ENCODE measurements at places on chromosomes 13 and 19.
A peak's percentile ranks its signal among the peaks of the same experiment; 100 is the strongest.

GRCh38 chr13:32936716-32937115 lies 79.5 kb upstream of the KL start:
- DNase-seq: no peak

DNA sequence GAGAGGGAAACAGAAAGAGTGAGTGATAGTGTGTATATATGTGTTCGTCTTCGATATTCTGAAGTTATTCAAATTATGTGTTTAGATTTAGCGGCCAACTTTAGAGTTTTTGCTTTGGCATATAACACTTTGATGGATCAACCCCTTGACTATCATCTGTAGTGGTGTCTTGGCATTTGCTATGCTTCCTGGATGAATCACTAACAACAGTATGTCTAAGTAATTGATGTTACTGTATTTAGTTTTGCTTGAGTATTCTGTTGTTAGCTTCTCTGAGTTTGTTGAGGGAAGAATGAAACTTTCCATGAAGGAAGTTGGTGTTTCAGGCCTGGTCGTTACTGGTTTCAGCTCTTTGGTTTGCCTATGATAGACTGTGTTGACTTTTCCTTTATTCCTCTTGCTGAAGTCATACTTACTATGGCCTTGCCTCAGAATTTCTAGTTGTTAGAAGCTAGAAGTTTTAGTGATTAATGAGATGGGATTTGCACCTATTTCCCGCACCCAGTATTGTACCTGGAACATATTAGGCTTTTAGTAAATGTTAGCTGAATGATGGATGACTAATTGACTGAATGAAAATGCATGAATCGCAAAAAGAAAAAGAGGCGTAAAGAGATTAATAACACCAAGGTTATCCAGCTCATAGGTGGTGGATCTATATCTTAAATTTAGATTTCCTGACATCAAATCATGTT lies 20.7 kb downstream of the NDFIP2 start:
- DNase-seq: peak; percentile 44

DNA sequence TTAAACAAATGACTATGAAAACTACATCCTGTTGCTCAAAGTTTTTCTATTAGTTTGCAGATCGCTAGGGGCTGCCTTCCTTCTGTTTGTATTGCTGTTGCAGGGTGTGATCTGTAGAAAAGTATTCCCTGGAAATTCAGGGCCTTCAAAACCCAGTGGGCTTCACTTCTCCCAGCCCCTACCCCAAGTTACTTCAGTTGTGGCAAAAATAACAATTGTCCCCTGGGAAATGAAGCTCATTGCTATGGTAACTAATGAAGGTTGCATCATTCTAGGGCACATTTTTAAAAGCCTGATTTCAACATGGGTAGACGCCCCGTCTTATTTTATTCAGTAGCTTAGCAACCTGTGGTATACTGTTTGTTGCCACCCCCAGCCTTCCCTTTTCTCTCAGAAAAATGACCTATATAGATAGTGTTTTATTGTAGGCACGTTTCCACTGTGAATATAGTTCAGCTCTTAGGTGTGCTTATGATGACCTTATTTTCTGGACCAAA lies 60.9 kb downstream of the WDFY2 start:
- peak; percentile 70 for DNase-seq

DNA sequence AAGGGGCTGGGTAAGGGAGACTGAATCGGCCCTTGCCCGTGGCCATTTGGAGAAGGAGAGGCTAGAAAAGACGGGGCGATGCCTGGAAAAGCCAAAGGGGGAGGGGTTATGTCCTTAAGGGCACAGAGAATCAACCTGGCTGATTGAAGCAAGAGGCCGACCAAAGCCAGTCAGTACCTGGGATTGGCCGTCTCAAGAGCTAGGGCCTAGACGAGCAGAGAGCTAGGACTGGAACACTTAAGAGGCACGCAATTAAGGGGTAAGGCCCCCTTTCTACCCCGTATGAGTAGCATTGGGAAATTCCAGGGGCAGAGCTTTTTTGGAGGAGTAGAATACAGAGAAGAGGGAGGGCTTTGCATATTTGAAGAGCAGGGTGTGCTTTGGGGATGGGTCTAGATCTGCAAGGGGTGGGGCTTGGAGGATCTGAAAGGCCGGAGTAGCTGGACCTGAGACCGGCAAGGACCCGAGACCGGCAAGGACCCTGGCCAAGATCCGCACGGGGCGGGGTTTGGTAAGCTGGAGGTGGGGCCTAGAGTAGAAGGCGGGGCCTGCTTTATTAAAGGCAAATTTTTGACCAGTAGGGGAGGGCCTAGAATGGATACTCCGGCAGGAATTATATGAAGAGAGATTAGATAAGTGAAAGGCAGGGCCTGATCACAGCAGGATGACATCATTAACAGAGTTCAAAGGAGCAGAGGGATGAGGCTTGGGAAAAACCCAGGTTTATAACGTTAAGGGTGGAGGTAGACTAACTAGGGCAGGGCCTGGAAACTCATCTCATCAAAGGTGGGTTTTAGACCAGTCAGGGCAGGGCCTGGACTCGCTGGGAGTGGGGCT lies 10.7 kb upstream of the CACNG6 start:
- DNase-seq: peak; percentile 42

DNA sequence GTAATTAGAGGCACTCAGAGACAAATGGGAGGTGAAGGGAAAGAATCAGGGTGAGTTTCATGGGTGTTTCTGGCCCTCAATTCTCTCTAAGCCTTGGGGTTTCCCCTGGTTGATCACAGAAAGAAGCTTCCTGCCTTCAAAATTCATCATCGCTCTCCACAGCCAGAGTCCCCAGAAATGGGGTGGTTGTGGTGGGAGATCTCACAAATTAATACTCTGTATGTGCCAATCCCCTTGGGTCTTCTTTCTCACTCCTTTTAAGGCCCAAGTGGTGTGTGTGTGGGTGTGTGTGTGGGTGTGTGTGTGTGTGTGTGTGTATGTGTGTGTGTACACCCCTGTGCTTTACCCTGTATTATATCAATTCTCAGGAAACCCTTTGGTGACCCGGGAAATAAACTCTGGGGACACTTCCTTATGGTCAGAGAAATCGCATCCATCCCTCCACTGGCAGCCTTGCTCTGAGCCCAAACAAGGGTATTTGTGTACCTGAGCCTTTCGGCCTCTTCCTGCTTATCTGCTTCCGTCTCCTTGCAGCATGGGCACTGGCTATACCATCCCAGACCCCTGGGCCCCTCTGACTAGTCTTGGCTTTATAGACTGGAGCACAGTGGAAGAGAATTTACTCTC lies 2.8 kb upstream of the FCGBP start:
- no peak for DNase-seq

- no peak for DNase-seq
Observed at GRCh38 chr13:71399631-71400215, 467.3 kb downstream of the DACH1 start.

- no peak for DNase-seq
Observed at GRCh38 chr19:12137221-12137940, 2.8 kb downstream of the ZNF20 start.

- no peak for DNase-seq
Observed at GRCh38 chr19:55485439-55486011, 537 bp downstream of the NAT14 start.

DNA sequence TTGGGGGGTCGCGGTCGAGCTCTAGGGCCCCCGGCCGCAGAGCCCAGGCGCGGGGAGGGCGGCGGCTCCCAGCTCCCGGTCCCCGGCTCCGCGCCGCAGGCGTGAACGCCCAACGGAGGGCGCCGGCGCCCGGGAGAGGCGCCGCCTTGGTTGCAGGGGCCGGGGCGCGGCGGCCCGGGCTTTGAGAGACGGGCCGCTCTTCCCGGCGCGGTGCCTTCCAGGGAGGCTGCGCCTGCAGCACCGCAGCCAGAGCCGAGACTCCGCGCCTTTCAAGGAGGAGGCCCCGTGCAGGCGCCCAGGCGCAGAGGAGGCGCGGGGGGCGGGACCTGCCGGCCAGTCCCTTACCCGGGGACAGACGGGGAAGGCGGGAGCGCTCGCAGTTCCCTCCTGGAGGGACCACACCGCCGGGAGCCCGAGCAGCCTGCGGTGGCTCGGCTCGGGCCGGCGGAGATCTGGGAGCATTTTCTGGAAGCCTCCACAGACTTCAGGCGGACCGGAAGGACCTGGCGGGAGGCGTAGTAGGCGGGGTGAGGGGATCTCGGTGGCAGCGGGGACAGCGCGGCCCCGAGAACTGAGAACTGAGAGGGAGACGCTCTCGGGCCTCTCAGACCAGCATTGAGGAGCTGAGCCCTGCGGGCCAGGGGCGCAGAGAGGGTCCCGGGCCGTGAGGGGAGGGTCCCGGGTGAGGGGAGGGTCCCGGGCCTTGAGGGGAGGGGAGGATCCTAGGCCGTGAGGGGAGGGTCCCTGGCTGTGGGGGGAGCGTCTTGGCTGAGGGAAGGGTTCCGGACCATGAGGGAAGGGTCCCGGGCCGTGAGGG lies 25.5 kb upstream of the MCF2L start:
- DNase-seq: peak; percentile 46

GRCh38 chr13:75830842-75831241 lies 194.7 kb downstream of the LMO7 start:
- peak; percentile 85 for DNase-seq

GRCh38 chr13:40165316-40165932 lies 501.0 kb downstream of the FOXO1 start:
- DNase-seq: no peak

DNA sequence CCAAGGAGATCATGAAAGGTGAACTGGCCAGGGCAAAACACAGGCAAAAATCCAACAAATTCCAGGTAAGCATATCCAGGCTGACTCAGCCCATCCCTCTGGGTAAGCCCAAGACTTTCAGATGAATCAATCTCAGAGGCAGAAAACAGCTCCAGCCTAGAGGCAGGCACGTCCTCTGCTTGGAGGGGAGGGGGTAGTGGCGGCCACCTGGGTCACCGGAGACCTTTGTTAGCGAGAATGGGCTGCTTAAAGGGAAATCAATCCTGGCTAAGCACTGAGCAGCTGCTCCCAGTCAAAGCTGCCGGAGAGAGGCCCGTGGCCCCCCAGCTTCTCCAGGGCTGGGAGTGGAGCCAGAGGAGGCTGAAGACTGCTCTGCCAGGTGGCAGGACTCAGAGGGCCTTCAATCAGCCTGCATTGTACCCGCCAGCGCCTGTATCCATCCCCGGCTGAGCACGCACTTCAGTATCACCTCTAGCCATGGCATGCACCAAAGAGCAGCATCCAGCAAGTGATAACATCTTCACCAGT lies 48.2 kb downstream of the PIN1 start:
- DNase-seq: no peak

GRCh38 chr19:54204767-54205468 lies 4.3 kb downstream of the RPS9 start:
- DNase-seq: no peak

DNA sequence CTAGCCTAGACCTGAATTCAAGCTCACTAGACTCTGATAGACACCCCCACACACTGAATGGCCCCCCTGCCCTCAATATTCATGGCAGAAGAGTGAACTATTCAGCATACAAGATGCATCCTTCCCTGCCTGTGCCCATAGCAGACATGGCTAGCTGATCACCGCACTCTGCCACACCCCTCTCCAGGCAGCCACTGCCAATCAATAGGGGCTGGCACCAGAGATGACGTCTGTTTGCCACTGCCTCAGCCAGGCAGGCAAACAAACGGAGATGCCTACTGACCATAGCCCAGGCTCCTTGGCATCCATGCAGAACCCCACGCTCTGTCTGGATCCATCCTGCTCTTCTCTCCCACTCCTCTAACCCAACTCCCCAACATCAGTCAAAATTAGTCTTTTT lies 13.8 kb upstream of the NPAS1 start:
- no peak for DNase-seq

All from EH (cell line).